Sigmoid colon (tissue), 7 donors: ENCODE measurements at places on chromosomes 12 and 14. TPM values are rescaled to one million over a fixed set of nuclear protein-coding genes. Genes with fewer than 3 reads are reported as not detected.

Gene NKX2-1
- not detected for total RNA-seq

Gene BEGAIN
- 0.49 TPM for total RNA-seq

- H3K27me3 ChIP-seq, result peaks cover 4% of the 10 kb centered on the region
- no peak overlapping the region for H3K4me3 ChIP-seq
- H3K27ac ChIP-seq, result no peak overlapping the region
- no peak for DNase-seq
- no peaks in the 10 kb centered on the region for H3K36me3 ChIP-seq
- no peaks in the 10 kb centered on the region for H3K4me1 ChIP-seq
Observed at GRCh38 chr12:130462558-130463274, 125.0 kb downstream of the PIWIL1 start.

DNA sequence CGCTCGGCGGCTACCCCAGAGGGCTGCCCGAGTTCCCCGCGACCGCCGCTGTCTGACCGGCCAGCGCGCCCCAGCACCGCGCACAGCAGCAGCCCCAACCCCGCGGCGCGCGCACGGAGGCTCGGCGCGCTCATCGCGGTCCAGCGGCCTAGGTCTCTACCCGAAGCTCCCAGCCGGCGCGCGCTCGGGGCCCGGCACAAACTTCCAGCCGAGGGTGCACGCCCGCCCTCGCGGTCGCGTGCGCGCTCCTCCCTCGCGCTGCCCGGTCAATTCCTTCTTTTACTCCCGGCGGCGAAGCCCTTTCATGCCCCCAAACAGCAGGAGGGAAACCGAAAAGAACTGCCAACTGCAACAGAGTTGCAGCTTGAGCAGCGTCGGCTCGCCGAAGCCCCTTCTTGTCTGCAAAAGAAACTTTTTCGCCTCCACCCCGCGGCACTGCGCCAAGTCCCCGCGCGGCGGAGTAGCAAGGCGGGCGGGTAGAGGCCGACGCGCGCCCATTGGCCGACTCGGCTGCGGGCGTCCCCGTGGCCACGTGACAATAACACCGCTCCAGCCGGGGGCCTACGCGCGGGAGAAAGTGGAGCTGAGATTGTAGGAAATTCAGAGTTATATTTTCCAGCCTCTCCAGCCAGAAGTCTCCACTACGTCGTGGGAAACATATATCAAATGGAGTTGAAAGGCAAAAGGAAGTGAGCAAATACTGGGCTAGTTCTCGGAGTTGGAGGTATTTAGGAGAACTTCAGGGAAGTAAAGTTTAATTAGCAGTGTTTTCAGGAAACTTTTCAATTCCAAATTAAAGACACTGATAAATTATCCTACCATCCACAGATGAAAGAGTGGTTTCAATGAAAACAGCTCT is at the start of gene LRIG3:
TSS of gene LRIG3 (minus strand) at position 403 of the 859 bp plus-strand sequence. CDS start at position 134, 269 bp downstream.
- peak within 1 kb of the TSS; percentile 82 for H3K4me3 ChIP-seq
- H3K27me3 ChIP-seq, result no peaks in the 10 kb centered on the region
- peak within 1 kb of the TSS; percentile 94 for H3K27ac ChIP-seq
- peak; percentile 96 for DNase-seq
- H3K36me3 ChIP-seq, result no peaks in the 10 kb centered on the region

DNA sequence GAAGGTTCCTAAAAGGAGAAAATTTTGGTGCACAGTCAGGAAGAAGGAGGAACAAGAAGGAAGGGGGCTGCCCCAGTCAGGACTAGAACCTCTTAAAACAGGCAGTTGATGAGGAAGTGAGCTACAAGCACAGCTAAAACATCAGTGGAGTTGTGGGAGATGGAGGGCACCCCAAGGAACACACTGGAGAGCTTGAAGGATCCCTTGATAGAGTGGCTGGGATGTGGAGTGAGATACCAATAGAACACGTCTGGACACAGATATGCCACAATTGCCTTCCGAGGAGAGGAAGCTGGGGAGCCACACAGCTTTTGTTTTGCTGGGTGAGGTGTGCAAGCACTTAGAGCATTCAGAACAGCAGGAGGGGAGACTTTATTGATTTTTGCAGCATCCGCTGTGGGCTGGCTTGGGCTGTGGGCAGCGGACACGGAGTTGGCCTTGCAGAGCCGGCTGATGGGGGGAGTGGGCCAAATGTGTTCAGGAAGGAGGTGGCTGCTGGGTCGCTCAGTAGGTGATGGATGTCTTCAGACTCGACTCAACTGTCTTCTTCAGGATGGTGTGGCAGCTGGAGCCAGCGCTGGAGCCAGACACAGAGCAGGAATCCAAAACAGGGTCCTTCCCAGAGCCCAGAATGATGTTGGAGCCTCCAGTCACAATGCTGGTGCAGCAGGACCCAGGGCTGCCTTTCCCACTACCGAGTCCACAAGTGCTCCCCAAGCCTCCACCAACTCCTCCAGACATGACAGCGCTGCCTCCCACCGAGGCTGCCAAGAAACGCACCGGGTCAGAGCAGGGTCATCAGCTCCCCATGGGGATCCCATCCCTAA is 4.7 kb upstream of the KRT79 start:
- no peaks in the 10 kb centered on the region for H3K27me3 ChIP-seq
- no peaks in the 10 kb centered on the region for H3K36me3 ChIP-seq
- H3K27ac ChIP-seq, result no peak overlapping the region
- no peak for DNase-seq
- no peak overlapping the region for H3K4me3 ChIP-seq

GRCh38 chr12:95073698-95074520 is 491 bp upstream of the NR2C1 start:
- no peaks in the 10 kb centered on the region for H3K27me3 ChIP-seq
- peak overlapping the region; percentile 85 for H3K27ac ChIP-seq
- H3K4me3 ChIP-seq, result peak overlapping the region; percentile 97
- DNase-seq, result no peak
- no peaks in the 10 kb centered on the region for H3K4me1 ChIP-seq
